Right atrium auricular region (tissue), 2 donors: ENCODE measurements at places on chromosomes 3 and 15. TPM values are rescaled to one million over a fixed set of nuclear protein-coding genes. Genes with fewer than 3 reads are reported as not detected.

GRCh38 chr3:65953881-65954733 lies 84.6 kb downstream of the MAGI1 start:
- no peak for DNase-seq

GRCh38 chr3:81761904-81762580 lies 597 bp upstream of the GBE1 start:
- no peak for DNase-seq

- DNase-seq, result no peak
Observed at GRCh38 chr3:187340578-187340977, 27.6 kb upstream of the RTP4 start.

DNA sequence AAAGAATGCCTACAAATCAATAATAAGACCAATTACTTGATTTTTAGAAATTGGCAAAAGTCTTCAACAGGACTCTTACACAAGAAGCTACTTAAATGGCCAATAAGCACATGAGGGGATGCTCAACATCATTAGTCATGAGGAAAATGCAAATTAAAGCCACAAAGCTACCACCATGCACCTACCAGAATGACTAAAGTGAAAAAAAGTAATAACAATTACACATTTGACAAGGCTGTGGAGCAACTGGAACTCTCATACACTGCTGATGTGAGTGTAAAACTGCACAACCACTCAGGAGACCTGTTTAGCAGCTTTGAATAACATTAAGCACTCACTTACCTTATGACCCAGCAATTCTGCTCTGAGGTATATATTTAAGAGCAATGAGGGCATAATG lies 68.4 kb downstream of the PPCDC start:
- no peak for DNase-seq

GRCh38 chr3:175914785-175915184 lies 1055.7 kb downstream of the NAALADL2 start:
- no peak for DNase-seq

ITPKA gene
- not detected for total RNA-seq

GRCh38 chr15:41394924-41395323 lies 7.4 kb downstream of the NDUFAF1 start:
- no peak for DNase-seq

GRCh38 chr3:136142592-136142991 lies 53.5 kb downstream of the MSL2 start:
- DNase-seq, result no peak

GOLGA8J gene
- not detected for total RNA-seq

CCR1 gene
- 8.9 TPM for total RNA-seq

FBXO40 gene
- 187 TPM for total RNA-seq

DNA sequence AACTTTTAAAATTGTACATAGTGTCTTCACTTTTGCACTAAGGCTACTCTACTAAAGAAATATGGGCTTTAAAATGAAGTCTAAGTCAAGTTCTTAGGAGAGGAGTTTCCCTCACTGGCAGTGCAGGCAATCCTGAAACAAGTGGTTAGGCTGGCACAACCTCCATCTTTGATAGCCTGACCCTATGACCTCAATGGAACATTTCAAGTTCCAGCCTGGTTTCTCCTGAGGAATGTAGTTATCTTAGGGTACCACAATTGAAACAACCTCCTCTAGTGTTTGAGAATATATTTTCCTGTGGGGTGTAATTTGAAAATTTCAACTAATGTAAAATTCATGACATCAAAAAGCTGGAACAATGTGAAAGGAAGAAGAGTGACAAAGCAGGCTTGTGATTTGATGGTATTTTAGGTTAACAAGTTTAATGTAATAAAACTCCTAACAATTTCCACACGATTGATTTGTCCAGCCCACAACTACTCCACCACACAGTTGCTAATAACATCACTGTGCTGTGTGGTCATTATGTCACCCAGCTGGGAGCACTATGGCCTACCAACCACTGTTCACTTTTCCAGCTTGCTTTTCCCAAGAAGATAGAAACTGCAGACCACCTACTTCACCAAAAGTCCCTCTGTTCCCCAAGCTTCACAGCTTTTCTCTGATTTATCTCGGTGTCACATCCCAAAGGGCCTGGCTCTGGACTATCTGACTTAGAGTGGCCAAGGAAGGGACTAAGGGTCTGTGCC lies 1.8 kb downstream of the WWTR1 start:
- DNase-seq, result no peak

DNA sequence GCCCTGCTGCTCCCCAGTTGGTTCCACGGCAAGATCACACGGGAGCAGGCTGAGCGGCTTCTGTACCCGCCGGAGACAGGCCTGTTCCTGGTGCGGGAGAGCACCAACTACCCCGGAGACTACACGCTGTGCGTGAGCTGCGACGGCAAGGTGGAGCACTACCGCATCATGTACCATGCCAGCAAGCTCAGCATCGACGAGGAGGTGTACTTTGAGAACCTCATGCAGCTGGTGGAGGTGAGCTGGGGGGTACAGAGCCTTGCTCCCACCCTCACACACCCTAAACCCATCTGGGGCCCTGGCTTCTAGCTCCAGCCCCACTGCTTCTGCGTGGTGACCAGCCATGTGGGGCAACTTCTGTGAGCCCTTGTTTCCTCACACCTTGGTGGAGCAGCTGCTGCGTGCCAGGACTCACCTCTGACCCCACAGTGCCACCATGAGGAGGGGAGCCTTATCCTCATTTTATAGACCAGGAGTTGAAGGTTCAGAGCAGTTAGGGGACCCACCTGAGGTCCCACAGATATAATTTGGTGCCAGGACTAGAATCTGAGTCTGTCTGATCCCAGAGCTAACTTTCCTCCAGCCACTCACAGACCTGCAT lies 13.3 kb upstream of the LMAN1L start:
- no peak for DNase-seq

DNA sequence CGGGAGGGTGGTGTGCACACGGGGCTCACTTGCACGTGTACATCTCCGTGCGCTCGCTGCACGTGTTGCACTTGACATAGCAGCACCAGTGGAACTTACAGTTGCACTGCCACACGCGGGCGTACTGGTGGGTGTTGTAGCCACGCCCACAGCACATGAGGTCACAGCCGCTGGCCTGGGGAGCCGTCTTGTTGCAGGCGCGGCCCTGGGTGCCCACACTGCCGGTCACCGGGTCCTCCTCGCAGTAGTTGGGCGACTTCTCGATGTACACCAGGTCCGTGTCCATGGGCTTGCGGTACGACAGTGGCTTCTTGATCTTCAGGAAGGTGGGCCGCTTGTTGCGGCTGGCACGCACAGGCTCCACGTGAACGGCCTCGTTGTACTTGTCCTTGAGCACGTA lies 61.0 kb downstream of the WNT7A start:
- DNase-seq, result no peak

DNA sequence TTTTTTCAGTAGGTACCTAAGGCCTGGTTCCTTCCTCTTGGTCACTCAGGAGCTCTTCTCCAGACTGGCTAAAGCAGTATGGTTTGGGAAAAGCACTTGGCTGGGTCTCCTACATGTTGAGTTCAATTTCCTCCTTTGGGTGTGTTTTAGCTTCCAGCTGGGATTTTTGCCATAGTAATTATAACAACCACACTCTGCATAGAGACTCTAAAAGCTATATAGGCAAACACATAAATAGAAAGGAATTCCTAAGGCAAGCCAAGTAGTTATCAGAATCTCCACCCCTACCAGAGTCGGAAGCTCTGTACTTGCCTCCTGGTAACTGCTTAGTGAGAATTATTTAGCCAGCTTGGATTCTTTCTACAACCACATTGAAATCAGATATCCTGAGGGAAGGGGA lies 48.6 kb downstream of the FOXL2 start:
- DNase-seq, result no peak
